Astrocyte (in vitro differentiated cells and primary cell): ENCODE measurements at places on chromosomes 3 and 15.

- no peak overlapping the region for H3K27ac ChIP-seq
- DNase-seq = no peak
- no peaks in the 10 kb centered on the region for H3K4me1 ChIP-seq
- H3K27me3 ChIP-seq = peaks cover 18% of the 10 kb centered on the region
These were observed 1.1 kb upstream of the GP9 start for GRCh38 chr3:129059311-129059958.

DNA sequence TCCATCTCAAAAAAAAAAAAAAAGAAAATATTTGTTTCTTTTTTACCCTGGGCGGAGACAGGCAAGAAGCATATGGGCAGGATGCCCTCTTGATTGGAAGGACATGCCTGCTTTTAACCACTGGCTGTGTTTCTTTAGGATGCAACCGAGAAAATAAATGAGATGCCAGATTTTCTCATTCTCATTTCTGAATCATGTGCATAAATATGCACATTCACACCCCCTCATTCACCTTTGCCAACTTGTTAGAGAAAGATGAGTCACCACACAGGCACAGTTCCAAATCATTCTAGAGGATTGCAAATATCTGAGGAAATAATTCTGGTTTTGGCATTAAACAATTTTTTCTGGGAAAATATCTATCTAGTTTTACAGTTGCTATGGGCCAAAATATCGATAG is 3.3 kb downstream of the LIPH start:
- no peaks in the 10 kb centered on the region for H3K27me3 ChIP-seq
- no peaks in the 10 kb centered on the region for H3K36me3 ChIP-seq
- H3K4me1 ChIP-seq = peaks cover 14% of the 10 kb centered on the region
- H3K4me3 ChIP-seq = no peak overlapping the region
- peak; percentile 98 for DNase-seq
- peak overlapping the region; percentile 56 for H3K27ac ChIP-seq

- no peak overlapping the region for H3K27ac ChIP-seq
- H3K27me3 ChIP-seq = no peaks in the 10 kb centered on the region
- no peak overlapping the region for H3K4me3 ChIP-seq
- H3K36me3 ChIP-seq = no peaks in the 10 kb centered on the region
- peaks cover 37% of the 10 kb centered on the region for H3K4me1 ChIP-seq
These were observed 3.0 kb downstream of the TRAK1 start for GRCh38 chr3:42094128-42094527.

DNA sequence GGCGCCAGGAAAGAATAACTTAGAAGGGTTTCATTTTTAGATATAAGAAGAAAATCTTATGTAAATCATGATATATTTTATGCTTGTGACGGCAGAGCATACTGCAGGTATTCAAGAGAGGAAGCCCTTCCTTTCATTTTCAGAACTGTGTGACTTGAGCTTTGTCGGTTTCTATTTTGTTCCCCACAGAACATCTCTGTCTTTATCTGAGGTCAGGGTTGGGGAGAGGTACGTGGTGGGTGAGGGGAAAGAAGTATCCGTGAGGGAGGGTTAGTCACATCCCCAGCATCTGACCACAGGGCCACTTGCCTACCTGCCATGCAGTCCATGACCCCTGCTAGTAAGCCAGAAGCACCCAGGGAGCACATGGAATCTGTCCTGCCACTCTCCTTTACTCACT is 126.5 kb downstream of the DGKG start:
- no peaks in the 10 kb centered on the region for H3K4me1 ChIP-seq
- H3K27ac ChIP-seq = no peak overlapping the region
- no peaks in the 10 kb centered on the region for H3K36me3 ChIP-seq
- DNase-seq = no peak
